ENCODE measurements at places on chromosomes 2 and 18. TPM values are rescaled to one million over a fixed set of nuclear protein-coding genes. Genes with fewer than 3 reads are reported as not detected.

ERMN gene
- not detected for total RNA-seq

SIGLEC15 gene
- not detected for total RNA-seq

KLF7 gene
- total RNA-seq, result 21.4 TPM

ZNF396 gene
- 0.64 TPM for total RNA-seq

INHBB gene
- 17.6 TPM for total RNA-seq

MERTK gene
- total RNA-seq, result 1.4 TPM

VWC2L gene
- not detected for total RNA-seq

MEP1B gene
- total RNA-seq, result 0.06 TPM

PNPT1 gene
- 33.5 TPM for total RNA-seq

Data from A549 treated with RU486 at 1 μM for 4 hours (cell line).